ENCODE measurements at places on chromosomes 13 and 19. TPM values are rescaled to one million over a fixed set of nuclear protein-coding genes. Genes with fewer than 3 reads are reported as not detected.

Gene DNAJC15
- total RNA-seq: 9.7 TPM

- DNase-seq: no peak
- H3K36me3 ChIP-seq: no peaks in the 10 kb centered on the region
- no peak overlapping the region for H3K27ac ChIP-seq
- no peak overlapping the region for H3K4me3 ChIP-seq
- no peaks in the 10 kb centered on the region for H3K4me1 ChIP-seq
Observed at GRCh38 chr13:38954844-38955243, 35.8 kb downstream of the STOML3 start.

DNA sequence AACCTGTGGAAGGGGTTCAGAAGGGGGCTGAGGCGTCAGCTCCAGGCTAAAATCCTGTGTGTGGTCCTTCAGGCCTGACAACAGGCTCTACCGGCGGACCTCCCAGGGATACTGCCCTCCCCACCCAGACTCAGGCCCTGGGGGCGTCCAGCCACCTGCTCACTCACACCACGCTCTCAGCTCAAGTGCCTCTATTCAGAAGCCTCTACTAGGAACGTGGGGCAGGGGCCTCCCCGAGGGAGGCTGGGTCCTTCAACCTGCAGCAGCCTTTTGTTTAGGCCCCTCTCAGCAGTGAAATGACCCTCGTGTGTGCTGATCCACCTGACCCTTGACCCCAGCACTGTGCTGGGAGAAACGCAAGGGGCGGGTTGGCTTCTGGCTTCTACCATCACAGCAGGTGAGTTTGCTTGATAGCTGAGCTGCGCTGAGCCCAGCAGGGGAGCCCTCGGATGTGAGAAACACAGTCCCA, 10.6 kb downstream of the PLPP2 start:
- H3K27ac ChIP-seq: no peak overlapping the region
- no peaks in the 10 kb centered on the region for H3K4me1 ChIP-seq
- H3K36me3 ChIP-seq: no peaks in the 10 kb centered on the region
- DNase-seq: no peak

Gene ZNF708
- 44.2 TPM for total RNA-seq

- no peak overlapping the region for H3K27ac ChIP-seq
- peaks cover 5% of the 10 kb centered on the region for H3K36me3 ChIP-seq
- H3K4me3 ChIP-seq: no peak overlapping the region
- peaks cover 92% of the 10 kb centered on the region for H3K4me1 ChIP-seq
- H3K27me3 ChIP-seq: no peaks in the 10 kb centered on the region
- DNase-seq: no peak
Observed at GRCh38 chr13:40963927-40964326, 55.2 kb downstream of the ELF1 start.

Gene TUBGCP3
- 43.7 TPM for total RNA-seq

GRCh38 chr19:56806639-56807038, 33.9 kb downstream of the PEG3 start:
- DNase-seq: no peak
- H3K4me1 ChIP-seq: no peaks in the 10 kb centered on the region
- no peaks in the 10 kb centered on the region for H3K27me3 ChIP-seq
- H3K27ac ChIP-seq: no peak overlapping the region
- H3K36me3 ChIP-seq: no peaks in the 10 kb centered on the region

Gene HDGFL2
- 36.5 TPM for total RNA-seq

- no peaks in the 10 kb centered on the region for H3K36me3 ChIP-seq
- no peaks in the 10 kb centered on the region for H3K4me1 ChIP-seq
- no peaks in the 10 kb centered on the region for H3K27me3 ChIP-seq
- no peak overlapping the region for H3K27ac ChIP-seq
- no peak overlapping the region for H3K4me3 ChIP-seq
Observed at GRCh38 chr13:53778937-53779336, 750.3 kb downstream of the OLFM4 start.

Gene ZNF543
- total RNA-seq: 10.7 TPM

DNA sequence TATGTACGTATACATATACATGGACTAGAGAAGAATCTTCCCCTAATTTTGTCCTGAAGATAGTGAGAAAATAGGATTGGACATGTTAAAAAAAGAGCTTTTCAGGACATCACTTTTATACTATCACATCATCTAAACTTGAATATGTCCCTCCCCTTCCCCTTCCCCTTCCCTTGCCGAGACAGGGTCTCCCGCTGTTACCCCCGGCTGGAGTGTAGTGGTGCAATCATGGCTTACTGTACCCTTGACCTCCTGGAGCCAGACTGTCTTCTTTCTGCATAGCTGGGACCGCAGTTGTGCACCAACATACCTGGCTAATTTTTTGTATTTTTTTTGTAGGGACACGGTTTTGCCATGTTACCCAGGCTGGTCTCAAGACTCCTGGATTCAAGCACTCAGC, 6.6 kb downstream of the HNRNPM start:
- H3K27me3 ChIP-seq: no peaks in the 10 kb centered on the region
- H3K36me3 ChIP-seq: peaks cover 37% of the 10 kb centered on the region
- no peak for DNase-seq
- no peak overlapping the region for H3K27ac ChIP-seq
- peaks cover 87% of the 10 kb centered on the region for H3K4me1 ChIP-seq

DNA sequence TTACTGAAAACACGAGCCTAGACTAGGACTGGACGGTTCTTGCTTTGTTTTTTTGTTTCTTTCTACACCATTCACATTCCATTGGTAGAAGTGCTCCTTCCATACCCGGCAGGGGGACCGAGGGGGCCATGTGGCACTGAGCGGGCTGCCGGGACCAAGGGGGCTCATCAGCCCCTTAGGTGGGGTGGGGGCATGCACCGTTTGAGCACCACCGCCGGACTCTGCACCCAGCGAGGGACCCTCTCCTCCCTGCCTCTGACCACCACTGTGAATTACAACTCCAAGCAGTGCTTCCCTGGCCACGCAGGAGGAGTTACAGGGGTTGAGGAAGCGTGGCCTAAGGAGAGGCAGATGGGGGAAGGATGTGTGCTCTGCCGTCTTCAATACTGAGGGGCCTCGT, 15.0 kb upstream of the CFAP97D2 start:
- peaks cover 72% of the 10 kb centered on the region for H3K4me1 ChIP-seq
- H3K27ac ChIP-seq: no peak overlapping the region
- no peak for DNase-seq
- no peak overlapping the region for H3K4me3 ChIP-seq
- H3K36me3 ChIP-seq: no peaks in the 10 kb centered on the region

DNA sequence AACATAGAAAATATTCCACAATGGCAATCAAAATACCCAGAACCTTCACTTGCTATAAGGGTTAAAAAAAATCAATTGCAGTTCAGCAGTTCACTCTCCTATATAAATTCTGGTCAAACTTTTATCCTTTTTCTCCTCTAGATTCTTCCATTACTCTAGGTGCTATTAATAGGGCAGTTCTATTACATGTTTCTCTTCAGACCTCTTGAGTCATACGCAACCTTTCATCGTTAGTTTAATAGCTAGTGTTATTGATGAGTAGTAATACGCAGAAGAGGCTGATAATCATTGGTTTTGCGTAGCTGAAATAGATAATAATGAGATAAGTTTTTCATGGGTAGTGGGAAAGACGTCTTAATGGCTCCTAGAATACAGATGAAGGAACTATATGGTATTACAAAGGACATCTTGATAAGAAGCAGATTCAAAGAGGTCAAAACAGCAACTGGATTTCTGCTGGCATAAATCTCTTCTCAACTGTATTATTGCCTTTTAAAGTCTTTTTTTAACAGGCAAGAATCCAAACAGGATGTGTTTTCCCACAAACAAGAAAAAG, 118.3 kb upstream of the STARD13 start:
- H3K4me3 ChIP-seq: no peak overlapping the region
- no peaks in the 10 kb centered on the region for H3K36me3 ChIP-seq
- DNase-seq: no peak
- no peaks in the 10 kb centered on the region for H3K4me1 ChIP-seq
- no peak overlapping the region for H3K27ac ChIP-seq

GRCh38 chr13:99724633-99725517, 223.6 kb downstream of the TM9SF2 start:
- no peak for DNase-seq
- no peak overlapping the region for H3K27ac ChIP-seq
- H3K4me1 ChIP-seq: no peaks in the 10 kb centered on the region
- no peaks in the 10 kb centered on the region for H3K27me3 ChIP-seq
- no peak overlapping the region for H3K4me3 ChIP-seq

- H3K4me3 ChIP-seq: no peak overlapping the region
- DNase-seq: no peak
Observed at GRCh38 chr19:1665565-1666047, 13.2 kb upstream of the TCF3 start.

- H3K36me3 ChIP-seq: no peaks in the 10 kb centered on the region
- H3K27me3 ChIP-seq: no peaks in the 10 kb centered on the region
- H3K27ac ChIP-seq: no peak overlapping the region
- DNase-seq: peak; percentile 54
Observed at GRCh38 chr13:40026174-40026585, 370.7 kb downstream of the COG6 start.

DNA sequence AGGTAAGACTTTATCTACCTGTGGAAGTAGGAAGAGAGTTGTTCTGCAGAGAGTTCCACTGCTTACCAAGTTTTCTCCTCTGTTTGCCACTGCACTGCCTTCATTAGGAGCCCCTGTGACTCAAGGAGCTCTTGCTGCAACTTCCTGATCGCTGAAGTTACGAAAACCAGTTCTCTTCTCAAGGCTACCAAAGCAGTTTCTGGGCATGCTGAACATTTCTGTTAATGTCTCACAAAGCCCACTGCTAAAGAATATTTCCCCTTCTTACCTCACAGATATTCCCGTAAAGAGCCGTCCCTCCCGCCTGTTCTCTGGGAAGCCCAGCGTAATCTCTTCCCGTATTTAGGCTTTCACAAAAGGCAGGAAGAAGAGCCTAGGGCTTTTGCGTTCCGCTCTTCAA, 82.6 kb upstream of the OXGR1 start:
- H3K4me1 ChIP-seq: no peaks in the 10 kb centered on the region
- no peak overlapping the region for H3K4me3 ChIP-seq
- H3K36me3 ChIP-seq: no peaks in the 10 kb centered on the region
- no peak for DNase-seq
- no peak overlapping the region for H3K27ac ChIP-seq

Gene SERTM1
- not detected for total RNA-seq

Gene KASH5
- total RNA-seq: 0.23 TPM

GRCh38 chr19:38805180-38805579, 7.6 kb downstream of the LGALS4 start:
- H3K36me3 ChIP-seq: no peaks in the 10 kb centered on the region
- no peaks in the 10 kb centered on the region for H3K27me3 ChIP-seq
- DNase-seq: no peak

DNA sequence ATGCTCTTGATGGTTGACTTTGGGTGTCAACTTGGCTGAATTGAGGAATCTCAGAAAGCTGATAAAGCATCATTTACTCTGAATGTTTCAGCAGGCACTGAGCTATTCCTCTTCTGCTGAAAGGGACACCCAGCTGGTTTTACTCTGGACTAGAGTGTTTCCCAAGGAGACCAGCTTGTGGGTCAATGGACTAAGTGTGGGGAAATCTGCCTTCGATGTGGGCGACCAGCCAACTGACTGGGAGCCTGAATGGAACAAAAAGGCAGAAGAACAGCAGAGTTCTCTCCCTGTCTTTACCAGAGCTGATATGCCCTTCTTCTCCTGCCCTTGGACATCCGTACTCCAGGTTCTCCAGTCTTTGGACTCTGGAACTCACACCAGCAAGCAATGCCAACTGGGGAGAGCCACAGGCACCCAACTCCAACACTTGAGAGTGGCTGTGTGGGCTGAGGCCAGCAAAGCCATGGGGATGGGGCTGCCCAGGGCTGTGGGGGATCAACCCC, 32.2 kb downstream of the MRPL57 start:
- DNase-seq: no peak
- no peak overlapping the region for H3K27ac ChIP-seq
- no peaks in the 10 kb centered on the region for H3K4me1 ChIP-seq
- no peaks in the 10 kb centered on the region for H3K36me3 ChIP-seq
- H3K4me3 ChIP-seq: no peak overlapping the region

Gene ICAM4
- 0.70 TPM for total RNA-seq

DNA sequence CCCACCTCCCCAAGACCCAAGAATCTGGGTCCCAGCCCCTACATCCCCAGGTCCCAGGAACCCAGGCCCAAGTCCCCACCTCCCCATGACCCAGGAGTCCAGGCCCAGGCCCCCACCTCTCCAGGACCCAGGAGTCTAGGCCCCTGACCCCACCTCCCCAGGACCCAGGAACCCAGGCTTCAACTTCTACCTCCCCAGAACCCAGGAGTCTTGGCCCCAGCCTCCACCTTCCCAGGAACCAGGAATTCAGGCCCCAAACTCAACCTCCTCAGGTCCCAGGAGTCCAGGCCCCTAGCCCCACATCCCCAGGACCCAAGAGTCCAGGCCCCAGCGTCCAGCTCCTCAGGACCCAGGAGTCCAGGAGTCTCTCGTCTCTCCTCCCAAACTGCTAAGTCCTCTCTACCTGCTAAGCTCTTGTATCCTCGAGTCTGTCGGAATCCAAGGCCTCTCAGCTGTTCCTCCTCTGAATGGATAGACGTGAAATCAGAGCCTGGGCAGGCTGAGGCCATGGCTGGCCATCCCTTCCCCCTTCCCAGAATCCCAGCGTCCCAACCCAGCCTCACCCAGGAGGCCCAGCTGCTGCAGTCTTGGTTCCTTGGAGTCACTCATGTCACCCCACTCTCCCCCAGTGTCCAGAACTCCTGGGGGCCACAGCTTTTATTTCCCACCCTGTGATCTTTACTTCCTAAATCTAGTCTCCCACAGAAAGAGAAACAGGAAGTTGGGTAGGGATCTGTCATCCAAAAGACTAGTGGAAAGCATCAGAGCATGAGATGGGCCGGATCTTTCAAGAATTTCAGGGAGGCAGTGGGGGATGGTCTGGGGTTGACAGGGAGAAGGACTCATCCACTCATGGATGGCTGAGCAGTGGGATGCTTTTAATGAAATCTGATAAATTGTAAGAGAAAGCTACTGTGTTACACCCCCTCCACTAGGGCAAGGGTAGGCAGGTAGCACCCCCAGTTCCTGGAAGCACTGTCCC, at the start of gene CD209:
TSS of gene CD209 (minus strand) at position 632 of the 982 bp plus-strand sequence. CDS start at position 609, 23 bp downstream.
- H3K27me3 ChIP-seq: no peaks in the 10 kb centered on the region
- H3K36me3 ChIP-seq: no peaks in the 10 kb centered on the region
- no peak for DNase-seq
- no peak within 1 kb of the TSS for H3K4me3 ChIP-seq

GRCh38 chr13:41597348-41598041, 140.1 kb downstream of the RGCC start:
- peaks cover 11% of the 10 kb centered on the region for H3K4me1 ChIP-seq
- H3K36me3 ChIP-seq: no peaks in the 10 kb centered on the region
- H3K27me3 ChIP-seq: no peaks in the 10 kb centered on the region

- H3K4me3 ChIP-seq: no peak overlapping the region
- DNase-seq: no peak
- H3K27me3 ChIP-seq: no peaks in the 10 kb centered on the region
- H3K27ac ChIP-seq: no peak overlapping the region
- H3K4me1 ChIP-seq: no peaks in the 10 kb centered on the region
Observed at GRCh38 chr13:35256459-35257148, 219.9 kb downstream of the MAB21L1 start.

Measured in CD4-positive, alpha-beta memory T cell (primary cell).